Right ventricle myocardium superior (tissue), 1 donor: ENCODE measurements at places on chromosomes 16 and 17.

DNA sequence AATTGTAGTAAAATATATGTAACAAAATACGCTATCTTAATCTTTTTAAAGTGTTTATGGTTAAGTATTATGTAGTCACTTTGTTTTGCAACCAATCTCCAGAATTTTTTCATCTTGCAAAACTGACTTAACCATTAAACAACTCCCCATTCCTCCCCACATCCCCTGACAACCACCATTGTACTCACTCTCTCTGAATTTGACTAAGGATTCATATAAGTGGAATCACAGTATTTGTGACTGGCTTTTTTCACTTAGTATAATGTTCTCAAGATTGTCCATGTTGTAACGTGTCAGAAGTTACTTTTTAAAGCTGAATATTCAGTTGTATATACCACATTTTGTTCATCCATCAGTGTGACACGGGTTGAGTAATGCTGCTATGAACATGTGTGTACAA, 10.6 kb downstream of the ORC6 start:
- DNase-seq: no peak

DNA sequence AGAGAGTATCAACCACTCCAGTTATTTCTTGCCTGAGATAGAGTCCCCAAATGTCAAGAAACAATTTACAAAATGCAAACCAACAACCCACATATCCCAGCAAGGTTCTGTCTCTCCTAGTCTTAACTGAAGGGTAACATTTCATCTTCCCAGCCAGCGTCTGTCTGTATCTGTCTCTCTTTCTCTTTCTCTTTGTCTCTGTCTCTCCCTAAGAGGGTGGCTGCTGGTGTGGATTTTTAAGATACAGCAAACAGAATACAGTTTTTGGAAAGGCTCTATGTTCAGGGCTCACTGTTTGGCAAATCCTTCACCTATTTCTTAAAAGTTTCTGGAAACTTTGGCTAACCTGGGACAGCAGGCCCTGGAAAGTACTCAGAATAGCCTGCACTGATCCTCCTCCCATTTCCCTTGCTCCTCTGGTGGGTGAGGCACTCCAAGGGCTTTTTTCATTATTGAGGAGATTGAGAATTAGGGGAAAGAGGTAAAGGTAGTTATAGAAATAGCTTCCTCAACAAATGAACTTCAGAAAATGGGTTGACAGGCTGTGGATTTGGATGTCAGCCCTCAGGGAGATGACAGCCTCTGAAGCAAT, 6.2 kb downstream of the HOXB4 start:
- no peak for DNase-seq

DNA sequence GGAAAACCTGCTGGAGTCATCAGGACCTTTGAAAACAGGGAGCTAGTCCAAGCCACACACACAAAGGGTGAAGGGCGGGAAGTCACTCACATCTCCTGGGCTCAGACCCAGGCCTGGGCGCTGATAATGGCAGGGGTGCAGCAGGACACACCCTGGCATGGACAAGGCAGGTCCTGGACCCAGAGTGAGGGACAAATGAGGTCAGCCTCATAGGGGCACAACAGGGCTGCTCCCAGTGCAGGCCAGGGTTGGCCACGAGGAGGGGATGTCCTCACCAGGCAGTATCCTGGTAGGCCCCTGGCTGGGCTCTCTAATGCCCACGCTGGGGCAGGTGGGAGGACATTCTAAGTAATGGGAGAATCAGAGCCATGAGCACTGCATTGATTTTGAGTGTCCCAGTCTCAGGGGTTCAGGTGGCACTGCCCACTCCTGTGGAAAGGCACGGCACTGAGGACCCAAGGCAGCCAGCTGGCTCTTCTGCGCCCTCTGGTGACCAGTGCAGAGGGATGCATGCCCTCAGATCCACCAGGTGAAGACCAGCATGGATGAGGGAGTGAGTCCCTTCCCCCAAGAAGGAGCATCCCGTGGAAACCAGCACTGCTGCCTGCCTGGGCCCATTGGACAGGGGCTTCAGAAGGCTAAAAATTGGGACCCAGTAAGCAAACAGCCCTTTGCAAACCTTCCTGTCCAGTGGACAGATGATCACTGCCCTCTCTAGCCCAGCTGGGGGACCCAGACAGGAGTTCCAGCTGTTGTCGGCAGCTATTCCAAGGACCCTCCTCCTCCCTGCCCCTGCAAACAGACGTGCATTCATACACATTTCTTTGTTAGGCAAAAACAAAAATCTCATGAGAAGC, 23.4 kb upstream of the SREBF1 start:
- DNase-seq: peak; percentile 79

- DNase-seq: no peak
These were observed 34.8 kb upstream of the XYLT2 start for GRCh38 chr17:50311112-50311460.

DNA sequence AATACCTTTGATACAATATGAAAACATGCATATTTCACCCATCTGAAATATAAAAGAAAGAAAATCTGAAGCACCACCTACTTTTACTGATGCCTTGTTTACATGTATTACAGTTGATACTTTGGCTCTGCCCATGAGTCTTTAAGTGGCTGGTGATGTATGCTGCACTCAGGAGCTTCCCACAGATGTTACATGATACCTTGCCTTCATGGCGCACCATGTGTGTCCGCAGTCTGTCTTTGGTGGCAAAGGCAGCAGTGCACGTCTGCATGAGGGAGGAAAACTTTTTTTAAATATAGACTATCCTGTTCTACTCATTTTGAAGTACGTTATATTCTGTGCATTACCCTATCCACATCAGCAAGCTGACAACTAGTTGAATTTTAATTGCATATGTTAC, 7.5 kb downstream of the VEZF1 start:
- no peak for DNase-seq

DNA sequence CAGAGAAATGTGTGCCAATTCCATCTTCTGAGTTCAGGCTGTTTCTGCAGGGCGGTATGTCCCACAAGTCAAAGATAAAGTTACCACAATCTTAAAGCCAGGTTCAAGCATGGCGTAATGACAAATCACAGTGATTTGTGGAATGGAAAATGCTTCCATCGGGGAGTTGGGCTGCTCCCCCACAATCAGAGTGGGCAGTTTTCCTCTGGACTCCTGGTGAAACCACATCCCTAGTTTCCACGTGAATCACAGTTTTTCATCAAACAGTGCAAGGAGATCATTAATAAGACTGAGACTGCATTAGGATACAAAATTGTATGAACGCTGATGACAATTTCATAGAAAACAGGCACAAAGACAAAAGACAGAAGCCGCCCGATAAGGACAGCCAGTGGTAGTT, 3.6 kb downstream of the LITAF start:
- no peak for DNase-seq

- DNase-seq: no peak
These were observed 16.0 kb downstream of the GUCY2D start for GRCh38 chr17:8018436-8018835.

GRCh38 chr17:7841396-7841914, 7.4 kb downstream of the KDM6B start:
- peak; percentile 92 for DNase-seq

DNA sequence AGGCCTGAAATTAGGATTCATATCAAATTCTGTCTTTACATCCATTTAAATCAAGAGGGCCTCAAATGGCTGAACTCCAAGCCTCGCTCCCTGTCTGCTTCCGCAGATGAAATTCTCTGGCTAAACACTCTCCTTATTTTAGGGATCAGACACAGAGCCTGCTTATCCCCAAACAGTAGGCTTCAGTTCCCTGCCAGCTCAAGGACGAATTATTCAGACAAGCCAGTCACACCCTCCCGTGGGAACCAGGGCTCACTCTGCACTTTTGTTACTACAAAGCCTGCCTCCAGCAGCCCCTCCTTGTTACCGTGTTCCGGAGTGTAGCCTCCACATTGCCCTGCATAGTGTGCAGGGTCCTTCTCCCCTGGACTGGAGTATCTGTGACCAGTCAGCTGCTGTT, 46.6 kb upstream of the LCMT1 start:
- DNase-seq: no peak

- no peak for DNase-seq
These were observed 39.3 kb downstream of the TADA2A start for GRCh38 chr17:37446027-37446426.

DNA sequence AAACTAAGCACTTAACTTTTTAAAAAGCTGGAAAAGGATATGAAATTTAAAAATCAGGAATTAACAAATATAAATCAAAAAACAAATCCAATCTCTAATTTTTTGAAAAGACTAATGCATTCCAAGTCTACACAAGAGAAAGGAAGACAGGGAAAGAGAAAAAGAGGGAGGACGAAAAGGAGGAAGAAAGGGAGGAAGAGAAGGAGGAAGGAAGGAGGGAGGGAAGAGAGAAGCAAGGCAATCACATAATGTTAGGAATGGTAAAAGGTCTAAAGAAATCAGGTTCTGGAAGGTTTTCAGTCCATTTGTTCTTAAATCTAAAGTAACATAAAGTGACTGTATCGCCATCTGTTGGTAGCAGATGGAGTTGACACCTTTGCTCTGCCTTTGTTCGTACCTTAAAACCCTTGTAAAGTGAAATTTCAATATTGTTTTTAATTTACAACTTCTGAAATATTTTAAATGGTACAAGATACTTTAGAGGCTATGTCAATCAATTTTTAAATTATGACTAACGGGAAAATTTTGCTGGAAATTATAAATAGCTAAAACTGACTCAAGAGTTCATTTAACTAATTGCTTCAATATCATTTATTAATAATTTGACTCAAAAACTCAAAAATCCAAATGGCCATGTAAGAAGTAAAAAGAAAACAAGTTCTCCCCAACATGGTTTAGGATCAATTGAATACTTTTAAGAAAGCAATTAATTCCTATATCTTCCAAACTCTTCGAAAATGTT, 20.4 kb upstream of the CDYL2 start:
- DNase-seq: no peak

DNA sequence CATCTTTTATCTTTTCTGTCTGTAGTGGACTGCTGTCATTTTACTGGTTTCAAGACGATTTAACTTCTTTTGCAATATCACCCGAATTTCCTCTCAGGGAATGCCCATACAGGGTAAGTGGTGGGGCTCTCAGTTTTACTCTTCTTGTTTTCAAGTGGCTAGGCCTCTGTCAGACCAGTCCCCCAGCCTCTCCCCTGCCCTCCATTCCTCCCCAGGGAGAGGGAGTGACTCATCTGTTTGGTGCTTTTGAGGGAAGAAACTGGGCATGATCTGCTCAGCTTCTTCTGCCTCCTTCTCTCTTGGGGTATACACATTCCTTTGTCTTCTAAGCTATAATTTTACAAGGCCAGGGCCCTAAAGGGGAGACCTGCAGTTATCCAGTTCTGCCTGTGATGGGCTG, 332.0 kb downstream of the CBLN1 start:
- DNase-seq: no peak

DNA sequence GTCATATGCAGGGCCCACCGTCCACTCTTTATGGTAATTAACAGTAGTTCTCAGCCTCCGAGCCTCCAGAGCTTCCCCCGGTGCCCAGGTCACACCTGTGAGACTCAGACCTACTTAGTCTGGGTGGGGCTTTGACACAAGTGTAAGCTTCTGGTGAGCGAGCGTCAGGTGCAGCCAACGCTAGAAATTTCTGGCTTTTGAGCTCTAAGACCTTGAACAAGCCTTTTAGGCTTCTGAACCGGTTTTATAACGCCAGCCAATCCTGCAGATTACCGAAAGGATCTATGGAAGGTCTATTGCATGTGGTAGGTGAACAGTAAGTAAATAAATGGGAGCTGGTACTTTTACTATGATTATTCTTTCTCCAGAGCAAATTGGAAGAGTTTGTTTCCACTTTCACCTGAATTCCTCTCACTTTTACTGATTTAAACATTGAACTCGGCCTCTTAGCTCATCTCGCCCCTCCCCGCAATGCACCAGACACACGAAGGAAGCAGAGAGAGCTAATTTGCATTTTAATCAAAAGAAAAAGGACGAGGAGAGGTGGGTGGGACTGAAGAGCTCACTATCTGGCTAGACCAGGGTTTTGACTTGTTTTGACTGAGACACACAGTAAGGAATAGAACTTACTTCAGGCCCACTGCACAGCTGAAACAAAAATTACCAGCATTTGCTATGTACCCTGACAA, 47.1 kb downstream of the ABAT start:
- DNase-seq: no peak

DNA sequence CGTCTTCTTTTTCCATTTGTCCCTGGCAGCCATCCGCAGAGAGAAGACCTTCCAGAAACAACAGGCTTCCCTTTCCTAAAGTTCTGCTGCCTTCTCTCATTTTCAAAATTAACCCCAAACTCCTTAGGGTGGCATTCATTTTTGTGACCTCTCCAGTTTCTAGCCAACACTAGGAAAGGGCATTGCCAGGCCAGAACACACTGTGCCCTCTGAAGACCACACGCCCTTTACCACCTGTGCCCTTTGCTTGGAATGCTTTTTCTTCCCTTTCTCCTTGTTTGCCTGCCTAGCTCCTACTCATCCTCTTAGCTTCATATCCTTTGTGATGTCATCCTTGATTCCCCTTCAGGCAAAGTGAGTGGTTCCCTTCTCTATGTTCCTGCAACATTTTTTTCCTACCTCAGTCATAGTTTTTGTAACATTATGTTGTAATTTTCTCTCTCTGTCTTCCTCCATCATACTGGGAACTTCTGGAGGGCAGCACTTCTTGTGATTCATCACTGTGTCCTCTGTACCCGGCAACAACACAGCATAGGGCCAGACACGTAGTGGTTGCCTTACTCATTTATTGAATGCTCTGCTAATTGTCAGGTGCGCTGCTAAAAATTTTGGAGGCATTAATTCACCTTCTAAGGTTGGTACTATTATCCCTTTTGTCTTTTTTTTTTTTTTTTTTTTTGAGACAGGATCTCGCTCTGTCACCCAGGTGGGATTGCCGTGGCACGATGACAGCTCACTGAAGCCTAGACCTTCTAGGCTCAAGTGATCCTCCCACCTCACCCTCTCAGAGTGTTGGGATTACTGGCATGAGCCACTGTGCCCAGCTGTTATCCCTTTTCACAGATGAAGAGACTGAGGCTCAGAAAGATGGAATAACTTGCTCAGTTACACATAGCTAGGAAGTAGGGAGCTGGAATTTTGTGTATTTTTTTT, 1.0 kb downstream of the KAT8 start:
- DNase-seq: no peak

DNA sequence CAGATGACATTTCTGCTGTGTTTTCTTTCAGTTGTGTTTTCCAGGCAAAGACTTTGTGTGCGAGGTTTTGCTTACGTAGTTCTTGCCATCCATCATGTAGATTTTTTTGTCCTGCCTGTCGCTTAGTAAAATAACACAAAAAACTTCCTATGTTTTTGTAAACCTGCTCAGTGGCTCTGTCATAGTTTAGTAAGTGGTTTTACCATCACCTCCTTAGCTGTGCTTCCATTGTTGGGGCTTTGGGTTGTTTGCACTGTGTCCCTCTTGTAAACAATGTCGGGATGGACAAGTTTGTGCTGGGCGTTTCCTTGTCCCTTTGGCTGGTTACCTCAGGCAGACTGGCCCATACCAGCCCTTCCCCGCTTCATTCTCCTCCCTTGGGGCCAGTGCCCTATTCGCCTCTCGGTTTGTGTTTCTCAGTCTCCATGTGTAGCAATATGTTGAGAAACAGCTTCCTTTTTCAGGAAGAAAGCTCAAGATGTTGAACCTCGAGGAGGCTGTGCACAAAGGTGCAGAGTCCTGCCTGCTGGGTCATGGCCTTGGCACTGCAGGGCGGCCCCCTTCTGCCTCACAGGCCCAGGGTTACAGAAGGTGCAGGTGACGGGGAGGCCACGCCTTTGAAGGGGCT, 74.6 kb downstream of the KSR1 start:
- no peak for DNase-seq

- peak; percentile 44 for DNase-seq
These were observed 55.5 kb upstream of the IL34 start for GRCh38 chr16:70590722-70591415.

- no peak for DNase-seq
These were observed 17.1 kb downstream of the ST6GALNAC1 start for GRCh38 chr17:76626442-76626841.
